ENCODE measurements at places on chromosomes 3 and 15.

- no peak for DNase-seq
These were observed 114.4 kb downstream of the CHSY1 start for GRCh38 chr15:101137312-101137940.

DNA sequence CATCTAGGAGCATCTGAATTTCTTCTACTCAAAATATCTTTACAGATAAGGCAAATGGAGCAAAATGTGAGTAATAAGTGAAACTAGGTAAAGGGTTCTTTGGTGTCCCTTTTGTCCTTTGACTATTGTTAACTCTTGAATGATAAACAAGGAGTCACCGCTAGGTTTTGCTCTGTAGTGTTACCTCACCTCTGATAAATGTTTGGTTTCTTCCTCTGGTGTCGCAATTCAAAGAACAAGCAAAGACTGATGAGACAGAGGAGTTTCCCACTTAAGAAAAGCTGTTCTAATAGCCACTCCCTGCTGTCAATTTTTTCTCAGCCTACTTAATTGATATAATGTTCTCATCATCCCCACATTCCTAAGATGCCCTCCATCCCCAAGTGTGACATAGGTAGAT, 925.9 kb downstream of the IGSF11 start:
- DNase-seq: no peak

- DNase-seq: no peak
These were observed 18.7 kb downstream of the NFKBIZ start for GRCh38 chr3:101867996-101868395.

- peak; percentile 37 for DNase-seq
These were observed 4.8 kb downstream of the IDH2 start for GRCh38 chr15:90097475-90097874.

DNA sequence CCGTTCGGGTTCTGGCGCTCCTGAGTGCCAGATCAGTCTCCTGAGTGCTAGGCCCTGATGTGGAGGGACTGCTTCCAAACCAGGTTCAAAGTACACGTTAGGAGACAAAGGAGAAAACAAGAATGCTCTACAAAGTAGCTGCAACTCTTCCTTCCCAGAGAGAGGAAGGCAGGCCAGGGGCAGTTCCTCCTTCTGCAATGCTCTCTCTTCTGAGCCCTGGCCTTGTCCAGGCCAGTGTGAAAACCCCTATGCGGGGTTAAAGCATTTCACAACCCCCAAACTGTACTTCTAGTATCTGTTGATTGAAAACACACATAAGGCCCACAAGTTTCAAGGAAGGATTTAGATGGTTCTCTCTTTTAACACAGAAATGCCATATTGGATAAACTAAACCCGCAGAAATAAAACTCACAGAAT, 9.7 kb upstream of the CALML4 start:
- no peak for DNase-seq

- no peak for DNase-seq
These were observed 25.0 kb upstream of the DGKG start for GRCh38 chr3:186386883-186387560.

- DNase-seq: no peak
These were observed 105.6 kb upstream of the ROPN1 start for GRCh38 chr3:124097362-124098131.

DNA sequence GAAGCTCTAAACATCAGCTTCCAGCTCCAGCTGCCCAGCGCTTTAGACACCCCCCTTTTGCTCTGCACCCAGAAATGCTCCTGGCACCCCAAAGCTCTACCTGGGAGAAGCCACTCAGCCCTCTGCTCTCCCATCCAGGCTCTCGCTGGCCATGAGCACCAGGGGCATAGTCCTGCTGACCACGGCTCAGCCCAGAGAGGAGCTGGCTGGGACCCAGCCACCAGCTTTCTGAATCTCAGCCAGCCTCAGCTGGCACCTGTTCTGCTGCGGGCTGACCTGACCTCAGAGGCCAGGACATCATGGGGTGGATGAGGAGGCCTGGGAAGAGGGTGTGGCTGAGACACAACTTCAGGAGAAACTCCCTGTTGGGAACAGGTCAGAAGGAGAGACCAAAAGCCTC, 8.6 kb downstream of the NTRK3 start:
- DNase-seq: no peak

- DNase-seq: no peak
These were observed 14.0 kb upstream of the SSUH2 start for GRCh38 chr3:8658306-8659212.

- DNase-seq: no peak
These were observed 22.2 kb downstream of the SCG5 start for GRCh38 chr15:32663671-32664070.

- no peak for DNase-seq
These were observed 6.5 kb upstream of the ETV5 start for GRCh38 chr3:186115239-186115996.

DNA sequence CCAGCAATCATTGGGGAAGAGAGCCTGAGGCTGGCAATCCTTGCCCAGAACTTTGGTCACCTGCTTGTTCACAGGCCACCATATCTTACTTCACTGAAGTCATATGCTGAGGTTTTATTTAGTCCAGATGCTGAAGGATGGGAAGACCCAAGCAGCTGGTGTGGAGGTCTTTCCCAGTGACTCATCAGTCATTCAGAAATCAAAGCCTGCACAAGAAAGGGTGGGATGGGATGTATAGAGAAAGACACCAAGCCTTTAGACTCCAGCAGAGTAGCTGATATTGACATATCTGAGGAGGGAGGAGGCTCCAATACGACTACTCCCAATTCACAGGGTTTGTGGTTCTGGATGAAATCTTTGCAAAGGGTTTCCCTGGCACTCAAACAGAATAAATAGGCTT, 13.0 kb upstream of the PHLDB2 start:
- no peak for DNase-seq

GRCh38 chr3:160801386-160802118, 45.5 kb downstream of the PPM1L start:
- DNase-seq: peak; percentile 1

- no peak for DNase-seq
These were observed 48.4 kb upstream of the SEC22A start for GRCh38 chr3:123153125-123154019.

GRCh38 chr3:49017229-49017970, 980 bp downstream of the DALRD3 start:
- DNase-seq: no peak

DNA sequence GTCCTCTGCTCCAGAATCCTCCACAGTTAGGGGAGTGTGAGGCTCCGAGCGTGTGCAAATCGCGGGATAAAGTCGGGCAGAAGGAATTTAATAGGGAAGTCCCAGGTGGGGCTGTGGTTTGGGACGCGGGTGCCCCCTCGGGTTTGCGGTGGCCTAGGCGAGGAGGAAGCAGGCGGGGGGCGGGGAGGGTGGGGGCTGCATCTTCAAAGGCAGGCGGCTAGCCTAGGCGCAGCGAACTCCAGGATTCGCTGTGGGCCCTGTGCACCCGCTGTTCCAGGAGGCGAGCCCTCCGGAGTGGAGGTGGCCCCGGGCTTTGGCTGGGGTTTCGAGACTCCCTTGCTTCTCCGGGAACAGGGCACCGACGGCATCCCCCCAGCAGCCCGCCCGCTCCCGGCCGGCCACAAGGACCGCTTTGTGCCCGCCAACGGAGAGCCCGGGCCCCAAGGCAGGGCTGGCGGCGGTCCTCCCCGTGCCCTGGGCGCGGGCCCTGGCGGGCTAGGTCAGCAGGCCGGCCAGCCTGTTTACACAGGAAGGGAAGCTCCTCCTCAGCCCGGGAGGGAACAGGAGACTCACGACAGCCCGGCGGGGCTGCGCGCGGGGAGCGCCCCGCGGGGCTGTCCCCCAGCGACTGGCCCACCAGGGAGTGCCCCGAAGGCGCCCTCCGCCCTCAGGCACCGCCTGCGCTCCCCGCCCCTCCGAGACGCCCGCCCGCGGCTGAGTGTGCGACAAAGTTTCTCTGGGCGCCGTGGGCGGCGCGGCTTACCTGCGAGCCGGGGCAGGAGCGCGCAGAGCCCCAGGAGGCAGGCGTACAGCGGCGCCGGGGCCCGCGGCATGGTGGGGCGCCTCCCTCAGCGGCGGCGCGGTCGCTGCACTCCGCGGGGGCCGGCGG, 753 bp downstream of the ITGB5 start:
- DNase-seq: peak; percentile 14

- no peak for DNase-seq
These were observed 103.2 kb downstream of the TBC1D5 start for GRCh38 chr3:17639257-17639656.

GRCh38 chr3:53803124-53803815, 42.9 kb downstream of the CHDH start:
- no peak for DNase-seq
